ENCODE measurements at places on chromosomes 12 and 14.

- no peak for DNase-seq
Observed at GRCh38 chr14:32738206-32738871, 200.3 kb upstream of the NPAS3 start.

DNA sequence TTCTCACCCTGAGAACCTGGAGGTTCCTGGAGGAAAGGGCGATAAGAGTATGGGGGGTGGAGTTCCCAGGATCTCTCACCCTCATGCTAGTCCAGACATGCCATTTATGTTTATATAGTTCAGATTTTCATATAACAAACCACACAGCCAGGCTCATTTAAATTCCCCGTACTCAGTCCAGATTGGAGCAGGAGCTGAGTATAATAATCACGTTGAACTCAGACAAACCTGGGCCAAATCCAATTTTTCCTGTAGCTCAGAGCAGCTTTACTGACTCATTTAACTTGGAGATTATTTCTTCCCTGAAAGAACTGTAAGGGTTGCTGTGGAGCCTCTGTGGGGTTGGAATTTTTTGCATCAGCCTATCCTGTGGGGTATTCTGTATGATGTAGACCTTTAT is 660.8 kb downstream of the TMEM121 start:
- no peak for DNase-seq

- DNase-seq, result no peak
Observed at GRCh38 chr14:76191297-76191696, 39.6 kb downstream of the GPATCH2L start.

GRCh38 chr14:61927520-61927919 is 165.3 kb downstream of the SNAPC1 start:
- DNase-seq, result no peak

GRCh38 chr12:90355711-90356355 is 599.1 kb downstream of the CCER1 start:
- no peak for DNase-seq

DNA sequence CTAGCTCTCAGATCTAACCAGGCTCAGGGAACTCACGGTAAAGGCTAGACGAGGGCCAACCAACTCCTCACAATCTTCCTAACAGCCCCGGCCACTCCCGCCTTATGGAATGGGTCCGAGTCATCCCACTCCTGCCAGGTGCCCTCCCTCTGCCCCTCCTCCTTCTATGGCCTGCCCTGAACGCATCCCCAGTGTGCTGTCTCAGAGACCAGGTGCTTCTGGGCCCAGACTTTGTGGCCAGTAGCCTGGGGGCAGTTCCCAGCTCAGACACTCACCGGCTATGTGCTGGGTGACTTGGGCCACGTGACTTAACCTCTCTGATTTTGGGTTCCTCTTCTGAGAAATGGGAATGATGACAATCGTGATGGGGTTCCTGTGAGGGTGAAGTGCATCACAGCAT is 22.5 kb downstream of the PAPLN start:
- DNase-seq, result no peak

DNA sequence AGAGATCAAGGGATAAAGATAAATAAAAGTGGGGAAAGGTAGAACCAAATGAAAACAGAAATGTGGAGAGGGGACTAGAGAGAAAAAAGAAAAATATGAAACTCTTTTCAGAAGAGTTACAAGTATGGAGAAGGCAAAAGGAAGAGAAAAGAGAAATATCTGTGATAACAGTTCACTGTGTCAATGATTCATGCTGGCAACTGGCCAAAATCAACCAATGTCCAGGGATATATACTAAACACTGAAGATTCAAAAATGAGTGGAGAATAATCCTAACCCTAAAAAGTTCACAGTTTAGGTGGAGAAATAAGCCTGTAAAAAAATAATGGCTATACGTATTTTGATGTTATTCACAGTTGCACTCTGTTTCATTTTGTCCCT is 372.3 kb upstream of the KITLG start:
- DNase-seq, result no peak

DNA sequence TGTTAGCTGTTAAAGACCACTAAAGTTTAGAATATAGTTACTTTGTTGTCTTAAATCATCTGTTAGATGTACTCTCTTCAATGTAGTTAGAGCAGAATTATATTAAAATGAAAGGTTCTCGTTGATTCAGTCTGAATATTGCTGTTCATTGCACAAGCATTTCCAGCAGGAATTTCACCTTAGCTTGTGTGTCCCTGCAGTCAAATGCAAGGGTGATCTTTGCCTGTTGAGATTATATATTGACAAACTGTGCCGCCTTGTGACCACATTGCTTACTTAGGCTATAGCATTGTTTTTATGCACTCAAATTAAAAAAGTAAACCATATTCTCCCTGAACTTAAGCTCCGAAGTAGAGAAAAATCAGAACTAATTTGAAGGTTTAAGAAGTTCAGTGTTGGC is 39.5 kb downstream of the ATP2A2 start:
- no peak for DNase-seq

DNA sequence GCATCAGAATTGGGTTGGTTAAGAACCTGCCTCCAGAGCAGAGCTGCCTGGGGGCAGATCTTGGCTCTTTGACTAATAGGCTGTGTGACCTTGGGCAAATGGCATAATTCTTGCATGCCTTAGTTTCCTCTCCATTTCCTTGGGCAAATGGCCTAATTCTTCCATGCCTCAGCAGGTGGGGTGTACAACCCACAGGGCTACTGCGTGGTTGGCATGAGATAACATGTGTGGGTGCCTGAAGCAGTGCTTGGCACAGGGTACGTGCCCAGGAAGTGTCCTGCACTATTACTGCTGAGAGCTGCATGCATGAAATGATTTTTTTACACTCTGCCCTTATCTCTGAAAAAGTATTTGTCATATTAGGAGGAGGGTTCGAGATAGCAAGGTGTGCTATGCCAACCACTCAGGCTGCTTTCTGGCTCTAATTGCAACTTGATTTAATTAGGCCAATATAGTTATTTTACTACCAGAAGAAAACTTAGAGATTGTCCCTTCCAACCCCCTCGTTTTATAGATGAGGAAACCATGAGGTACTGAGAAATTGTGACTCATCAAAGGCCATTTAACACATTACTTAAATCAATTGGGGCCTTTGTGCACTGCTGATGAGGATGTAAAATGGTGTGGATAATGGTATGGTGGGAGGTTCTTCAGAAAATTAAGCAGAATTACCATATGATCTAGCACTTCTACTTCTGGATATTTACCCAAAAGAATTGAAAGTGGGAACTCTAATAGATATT is 161.6 kb upstream of the HIF1A start:
- no peak for DNase-seq

DNA sequence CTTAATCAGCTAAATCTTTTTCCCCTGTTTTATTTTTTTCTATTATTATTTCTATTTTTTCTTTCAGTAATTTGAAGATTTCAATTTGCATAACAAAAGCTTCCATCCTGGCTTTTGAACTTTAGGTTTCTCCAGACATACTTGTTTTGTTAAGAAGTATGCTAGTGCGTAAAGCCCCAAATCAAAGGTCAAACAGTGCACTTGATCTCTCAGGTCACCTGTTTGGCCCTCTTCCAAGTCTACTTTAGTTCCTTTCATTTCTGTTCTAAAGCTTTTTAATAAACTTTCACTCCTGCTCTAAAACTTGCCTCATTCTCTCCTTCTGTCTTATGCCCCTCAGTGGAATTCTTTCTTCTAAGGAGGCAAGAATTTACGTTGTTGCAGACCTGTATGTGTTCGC is 54.6 kb upstream of the ATXN7L3B start:
- no peak for DNase-seq

DNA sequence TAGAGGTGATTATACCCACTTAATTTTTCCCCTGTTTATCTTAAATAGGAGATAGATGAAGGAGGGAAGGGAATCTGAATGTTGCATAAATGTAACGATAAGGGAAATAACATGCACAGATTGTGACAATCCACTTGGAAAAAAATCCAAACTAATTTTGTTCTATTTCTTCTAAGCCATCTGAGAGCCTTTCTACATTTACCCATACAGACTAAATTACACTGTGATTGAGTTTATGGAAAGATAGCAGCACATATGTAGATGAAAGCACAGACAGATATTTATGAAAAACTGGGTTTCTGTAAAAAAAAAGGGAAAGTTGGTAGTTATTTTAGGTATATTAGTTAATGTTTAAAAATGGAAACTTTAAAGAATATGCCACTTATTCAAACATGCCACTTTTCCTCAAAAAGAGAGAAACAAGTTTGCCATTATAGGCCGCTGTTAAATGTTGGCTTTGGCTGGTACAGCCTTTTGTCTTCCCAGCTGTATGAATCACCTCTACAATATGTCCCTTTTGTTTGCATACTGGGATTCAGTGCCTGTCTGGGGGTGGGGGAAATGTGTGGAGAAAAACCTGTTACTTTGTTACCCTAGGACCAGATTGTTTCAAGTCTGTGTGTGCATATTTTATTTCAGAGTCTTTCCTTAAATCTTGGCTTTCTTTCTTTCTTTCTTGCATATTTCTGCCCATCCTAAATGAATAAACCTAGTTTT is 470.2 kb upstream of the LMO3 start:
- no peak for DNase-seq

DNA sequence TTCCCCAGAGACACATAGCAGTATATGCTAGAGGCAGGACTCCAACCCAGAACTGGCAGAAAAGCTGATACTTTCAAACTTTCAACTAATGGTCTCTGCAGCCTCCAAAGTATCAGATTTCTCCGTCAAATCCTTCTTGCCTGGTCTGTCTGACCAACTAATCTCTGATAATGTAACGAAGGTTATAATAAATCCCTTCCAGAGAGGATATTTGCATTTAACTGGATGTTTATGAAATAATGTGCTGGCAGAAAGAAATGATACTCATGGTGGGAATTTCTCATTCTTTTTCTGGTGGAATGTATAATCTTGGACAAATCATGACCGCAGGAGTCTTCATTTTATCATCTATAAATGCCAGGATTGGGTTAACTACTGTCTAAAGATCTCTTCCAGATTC is 860.3 kb downstream of the DIO2 start:
- DNase-seq, result no peak

GRCh38 chr12:57111031-57111734 is at the start of gene STAT6:
Gene STAT6, minus strand, starts transcription at chr12:57111362. Its CDS starts 3,084 bp downstream, at chr12:57108278.
- DNase-seq, result peak; percentile 72

DNA sequence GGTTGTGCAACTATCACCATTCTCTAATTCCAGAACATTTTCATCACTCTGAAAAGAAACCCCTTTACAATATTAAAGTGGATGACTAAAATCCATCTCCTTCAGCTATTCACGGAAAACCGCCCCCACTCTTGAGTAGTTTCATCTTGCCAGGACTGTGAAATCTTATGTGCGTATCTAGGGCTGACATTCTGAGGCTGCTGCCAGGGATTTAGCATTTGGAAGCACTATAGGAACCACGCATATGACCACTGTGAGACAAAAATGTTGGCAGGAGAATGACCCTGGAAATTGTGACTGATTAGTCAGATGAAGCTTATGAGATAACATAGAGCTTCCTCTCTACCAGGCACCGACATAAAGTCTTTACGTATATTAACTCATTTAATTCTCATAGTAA is 305.2 kb upstream of the PDE3A start:
- no peak for DNase-seq

GRCh38 chr12:113302886-113303640 is 31.8 kb downstream of the SLC8B1 start:
- no peak for DNase-seq

GRCh38 chr12:130254461-130255276 is 83.0 kb upstream of the PIWIL1 start:
- DNase-seq, result no peak

- DNase-seq, result peak; percentile 41
Observed at GRCh38 chr14:95519699-95520098, 3.2 kb upstream of the SYNE3 start.

DNA sequence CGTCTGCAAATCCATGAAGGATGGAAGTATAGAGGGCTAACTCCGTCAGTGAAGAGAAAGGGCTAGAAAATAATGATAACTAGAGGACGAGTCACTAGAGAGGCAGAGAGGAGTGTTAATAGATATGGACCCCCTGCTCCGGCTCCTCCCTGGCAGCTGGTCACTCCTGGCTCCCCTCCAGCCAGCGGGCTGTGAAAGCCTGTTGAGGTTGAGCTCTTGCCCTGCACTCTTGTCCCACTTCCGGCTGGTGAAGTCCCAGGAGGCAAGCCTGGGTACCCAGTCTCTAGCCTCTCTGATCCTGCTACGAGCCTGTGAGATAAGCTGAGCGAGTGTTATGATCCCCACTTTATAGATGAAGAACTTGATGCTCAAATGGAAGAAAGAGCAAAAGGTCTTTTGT is 90.3 kb downstream of the RFX4 start:
- DNase-seq, result no peak

DNA sequence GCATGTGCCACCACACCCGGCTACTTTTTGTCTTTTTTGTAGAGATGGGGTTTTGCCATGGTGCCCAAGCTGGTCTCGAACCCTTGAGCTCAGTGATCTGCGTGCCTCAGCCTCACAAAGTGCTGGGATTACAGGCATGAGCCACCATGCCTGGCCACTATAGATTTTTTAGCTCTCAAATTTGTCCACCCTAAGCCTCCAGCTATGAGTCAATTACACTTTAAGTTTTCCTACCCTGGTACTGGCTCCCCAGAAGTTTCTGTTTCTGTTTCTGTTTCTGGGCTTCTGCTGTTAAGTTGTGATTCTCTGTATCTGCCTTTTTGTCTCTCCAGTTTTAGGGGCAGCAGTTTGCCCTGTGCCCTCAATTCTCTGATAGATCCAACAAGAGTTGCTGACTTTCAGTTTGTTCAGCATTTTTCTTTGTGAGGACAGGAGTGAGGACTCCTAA is 4.4 kb upstream of the TINF2 start:
- no peak for DNase-seq

DNA sequence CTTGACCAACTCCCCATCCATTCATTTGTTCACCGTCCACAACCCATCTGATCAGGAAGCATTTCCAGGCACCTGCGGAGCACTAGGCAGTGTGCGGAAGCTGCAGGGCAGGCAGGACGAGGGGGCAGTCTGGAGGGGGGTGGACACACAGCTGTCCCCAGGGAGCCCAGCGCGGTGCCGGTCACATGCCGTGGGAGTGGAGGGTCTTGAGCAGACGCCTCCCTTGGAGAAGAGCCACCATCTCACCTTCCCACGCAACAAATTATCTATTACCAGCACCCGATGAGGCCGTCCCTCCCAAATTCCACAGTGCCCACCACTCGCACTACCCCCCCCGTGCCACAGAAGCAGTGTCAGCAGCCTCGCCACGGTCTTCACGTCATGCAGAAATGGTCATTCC is 10.8 kb downstream of the DLK1 start:
- no peak for DNase-seq

GRCh38 chr12:10408842-10409241 is 715 bp downstream of the KLRC4 start:
- DNase-seq, result no peak

DNA sequence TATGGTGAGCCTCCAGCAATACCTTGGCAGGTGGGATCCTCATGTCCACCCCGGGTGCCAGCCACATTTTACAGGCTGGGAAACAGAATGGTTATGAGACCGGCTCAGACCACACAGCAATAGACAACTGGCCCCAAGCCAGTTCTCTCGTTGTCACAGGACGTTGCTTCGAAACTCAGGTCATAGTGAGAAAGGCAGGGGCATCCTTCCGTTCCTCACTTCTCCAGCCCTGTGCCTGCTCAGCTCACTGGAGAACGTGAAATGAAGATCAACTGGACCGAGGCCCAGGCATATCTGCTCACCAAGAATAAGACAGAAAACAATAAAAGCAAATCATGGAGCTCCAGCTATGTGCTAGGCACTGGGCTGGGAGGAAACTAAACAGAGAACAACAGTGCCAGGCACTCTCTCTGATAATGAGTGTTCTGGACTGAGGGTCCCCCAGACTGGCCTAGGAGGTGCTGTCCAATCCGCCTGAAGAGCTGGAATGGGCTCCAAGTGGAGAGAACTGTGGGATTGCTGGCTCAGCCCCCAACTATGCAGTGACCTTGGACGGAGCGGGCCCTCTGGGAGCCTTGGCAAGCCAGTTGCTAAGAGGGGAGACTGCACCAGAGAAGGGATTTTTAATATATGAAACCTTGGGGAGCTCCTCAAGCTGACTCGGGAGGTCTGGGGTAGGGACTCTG is 18.8 kb upstream of the FAIM2 start:
- DNase-seq, result no peak
